ENCODE measurements at places on chromosomes 5 and 9.

- no peak for DNase-seq
These were observed 16.5 kb downstream of the ANGPTL2 start for GRCh38 chr9:127105805-127106465.

- no peak for DNase-seq
These were observed 46.3 kb downstream of the NACC2 start for GRCh38 chr9:136048560-136049411.

DNA sequence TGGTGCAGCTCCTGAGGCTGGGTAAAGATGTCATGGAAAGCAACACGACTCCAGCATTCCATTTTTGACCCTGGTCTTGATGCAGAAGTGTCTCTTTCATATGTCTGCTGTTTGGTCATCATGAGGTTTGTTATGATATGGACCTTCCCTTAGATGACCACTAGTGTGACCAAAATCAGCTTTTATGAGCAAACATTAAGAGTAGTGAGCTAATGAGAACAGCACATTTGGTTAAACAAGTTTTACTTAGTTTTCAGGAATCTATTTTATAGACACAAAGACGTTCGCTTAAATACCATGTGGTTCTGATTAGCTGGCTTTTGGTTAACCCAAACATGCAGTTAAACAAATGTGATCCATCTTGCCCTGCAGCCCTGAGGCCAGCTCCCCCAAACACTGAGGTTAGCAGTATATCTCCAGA lies 56.7 kb upstream of the ACTBL2 start:
- DNase-seq = no peak

GRCh38 chr5:121160591-121160990 lies 691.1 kb upstream of the FTMT start:
- no peak for DNase-seq

- no peak for DNase-seq
These were observed 111.6 kb downstream of the CACNA1B start for GRCh38 chr9:137989156-137989555.

- no peak for DNase-seq
These were observed 8.1 kb upstream of the IL17B start for GRCh38 chr5:149387081-149387631.

- no peak for DNase-seq
These were observed 10.7 kb upstream of the PRXL2C start for GRCh38 chr9:96665789-96666188.

DNA sequence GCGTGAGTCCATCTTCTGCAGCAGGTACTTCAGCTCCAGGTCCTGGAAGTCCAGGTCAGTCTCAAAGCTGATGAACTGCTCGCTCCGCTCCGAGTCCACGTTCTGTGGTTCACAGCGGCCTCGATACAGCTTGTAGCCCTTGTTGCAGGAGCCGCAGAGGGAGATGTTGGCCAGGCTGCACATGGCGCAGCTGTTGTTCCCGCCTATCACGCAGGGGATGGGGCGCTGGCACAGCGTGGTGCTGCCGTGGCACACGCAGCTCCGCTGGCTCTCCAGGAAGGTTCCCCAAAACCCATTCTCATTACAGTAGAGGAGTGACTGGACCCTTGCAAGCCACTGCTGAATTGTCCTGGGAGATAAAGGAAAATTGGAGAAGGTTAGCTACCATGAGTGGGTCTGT lies 201.4 kb downstream of the BRINP1 start:
- no peak for DNase-seq

DNA sequence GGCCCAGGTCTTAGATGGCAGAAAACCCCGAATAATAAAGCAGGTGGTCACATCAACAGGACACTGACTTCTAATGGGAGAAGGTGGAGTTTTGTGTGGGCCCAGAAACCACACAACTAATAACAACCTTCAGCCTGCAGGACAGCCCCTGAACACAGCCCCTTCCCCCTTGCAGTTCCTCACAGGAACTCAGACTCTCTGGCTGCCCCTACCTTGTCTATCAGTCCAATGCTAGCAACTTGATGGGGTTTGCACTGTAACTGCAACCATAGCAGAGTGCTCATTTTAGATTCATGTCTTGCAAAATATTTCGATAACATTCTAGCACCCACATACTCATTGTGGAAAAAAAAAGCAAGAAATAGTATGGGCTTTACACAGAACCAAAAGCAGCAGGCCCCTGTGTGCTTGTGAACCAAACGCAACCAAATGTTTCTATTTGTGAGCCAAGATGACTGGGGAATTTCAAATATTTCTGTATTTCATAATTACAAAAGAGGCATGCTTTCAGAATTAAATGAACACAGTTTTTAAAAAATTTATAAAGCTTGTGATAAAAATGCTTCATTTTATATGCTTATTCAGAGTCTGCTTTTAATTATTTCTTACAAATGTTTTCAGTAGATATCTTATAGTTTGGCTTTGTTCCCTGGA lies 62.7 kb upstream of the PDE4D start:
- DNase-seq = no peak

- DNase-seq = no peak
These were observed 215.6 kb downstream of the ACTL7B start for GRCh38 chr9:108640230-108640629.

- DNase-seq = no peak
These were observed 133.8 kb downstream of the LIFR start for GRCh38 chr5:38422622-38423021.

DNA sequence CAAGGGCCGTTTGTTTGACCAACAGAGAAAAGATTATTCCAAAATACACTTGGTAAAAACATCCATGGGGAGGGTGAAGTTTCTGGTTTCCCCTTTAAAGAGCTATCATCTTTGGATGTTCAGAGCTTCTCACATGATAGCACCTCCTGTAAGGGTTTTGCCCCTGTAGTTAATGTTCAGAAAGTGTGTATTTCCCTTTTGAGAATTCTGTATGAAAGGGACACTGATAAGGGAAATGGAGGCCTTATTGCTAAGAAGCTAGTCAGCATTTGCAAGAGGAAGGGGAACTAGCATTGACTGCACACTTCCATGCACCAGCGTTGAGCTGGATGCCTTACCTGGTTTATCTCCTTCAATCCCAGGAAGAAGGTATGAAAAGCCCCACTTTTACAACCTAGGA lies 31.5 kb upstream of the C5orf58 start:
- no peak for DNase-seq

- DNase-seq = no peak
These were observed 464.5 kb downstream of the CSNK1G3 start for GRCh38 chr5:123976379-123977033.

DNA sequence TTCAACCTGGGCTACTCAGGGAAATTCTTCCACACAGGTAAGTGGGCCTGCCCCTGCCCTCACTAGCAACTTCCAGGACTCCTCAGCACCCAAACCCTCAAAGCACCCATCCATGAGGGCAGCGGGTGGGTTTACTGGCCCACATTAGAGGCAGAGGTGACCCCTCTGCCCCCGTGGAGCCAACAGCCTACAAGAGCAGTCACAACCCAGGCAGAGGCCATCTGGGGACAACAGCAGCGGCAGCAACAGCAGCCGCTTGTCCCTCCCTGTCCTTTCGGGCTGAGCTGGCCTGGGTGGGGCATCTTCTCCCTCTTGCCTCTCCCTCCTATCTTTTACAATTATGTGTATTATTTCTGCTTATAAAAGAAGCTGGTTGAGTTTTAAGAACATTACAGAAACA lies 25.1 kb downstream of the NDST1 start:
- no peak for DNase-seq

DNA sequence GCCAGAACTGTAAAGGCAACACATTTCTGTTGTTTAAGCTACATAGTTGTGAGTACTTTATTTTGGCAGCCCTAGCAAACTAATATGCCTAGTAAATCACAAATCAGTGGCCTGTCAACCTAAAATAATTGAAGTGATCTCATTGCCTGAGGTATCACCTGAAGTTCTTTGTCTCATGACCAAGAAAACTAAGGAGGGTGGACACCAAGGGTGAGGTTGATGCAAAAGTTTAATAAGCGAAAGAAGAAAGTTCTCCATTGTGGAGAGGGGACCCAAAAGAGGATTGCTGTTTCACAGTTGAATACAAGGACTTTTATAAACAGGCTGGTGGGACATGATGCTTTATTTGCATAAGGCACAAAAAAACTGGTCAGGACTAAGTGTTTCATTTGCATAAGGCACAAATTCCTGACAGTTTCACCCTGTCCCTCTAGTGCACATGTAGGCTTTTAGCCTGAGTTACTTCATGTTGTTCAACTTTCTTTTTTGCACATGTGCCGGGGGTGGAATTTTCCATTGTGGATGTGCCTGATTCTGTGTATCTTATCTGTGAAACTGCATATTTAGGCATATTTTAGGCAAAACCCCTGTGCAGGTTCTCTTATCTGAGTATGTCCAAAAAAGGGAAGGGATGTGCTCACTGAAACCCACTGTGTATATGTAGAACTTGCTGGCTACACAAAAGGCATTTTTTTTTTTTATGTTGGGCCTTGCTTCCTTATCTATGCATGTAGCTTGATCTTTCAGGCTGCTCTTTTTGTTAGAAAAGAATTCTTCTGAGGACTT lies 108.6 kb upstream of the RAI14 start:
- no peak for DNase-seq

DNA sequence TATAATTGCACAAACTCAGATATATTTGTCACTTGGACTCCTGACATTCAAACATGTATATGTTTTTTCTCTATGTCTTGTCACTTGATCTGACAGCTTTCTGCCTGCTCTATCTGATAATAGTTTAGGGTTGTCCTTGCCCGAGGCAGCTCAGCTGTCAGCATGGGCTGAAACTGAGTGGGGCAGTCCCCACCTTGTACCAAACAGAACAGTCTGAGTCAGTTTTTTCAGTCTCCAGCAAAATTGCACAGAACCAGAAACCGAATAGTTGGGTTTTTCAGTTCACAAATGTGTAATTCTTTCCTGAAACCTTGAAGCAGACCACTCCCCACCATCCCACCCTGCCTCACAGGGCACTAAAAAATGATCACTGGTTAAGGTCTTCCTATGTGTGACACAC lies 9.5 kb upstream of the HAND1 start:
- no peak for DNase-seq

DNA sequence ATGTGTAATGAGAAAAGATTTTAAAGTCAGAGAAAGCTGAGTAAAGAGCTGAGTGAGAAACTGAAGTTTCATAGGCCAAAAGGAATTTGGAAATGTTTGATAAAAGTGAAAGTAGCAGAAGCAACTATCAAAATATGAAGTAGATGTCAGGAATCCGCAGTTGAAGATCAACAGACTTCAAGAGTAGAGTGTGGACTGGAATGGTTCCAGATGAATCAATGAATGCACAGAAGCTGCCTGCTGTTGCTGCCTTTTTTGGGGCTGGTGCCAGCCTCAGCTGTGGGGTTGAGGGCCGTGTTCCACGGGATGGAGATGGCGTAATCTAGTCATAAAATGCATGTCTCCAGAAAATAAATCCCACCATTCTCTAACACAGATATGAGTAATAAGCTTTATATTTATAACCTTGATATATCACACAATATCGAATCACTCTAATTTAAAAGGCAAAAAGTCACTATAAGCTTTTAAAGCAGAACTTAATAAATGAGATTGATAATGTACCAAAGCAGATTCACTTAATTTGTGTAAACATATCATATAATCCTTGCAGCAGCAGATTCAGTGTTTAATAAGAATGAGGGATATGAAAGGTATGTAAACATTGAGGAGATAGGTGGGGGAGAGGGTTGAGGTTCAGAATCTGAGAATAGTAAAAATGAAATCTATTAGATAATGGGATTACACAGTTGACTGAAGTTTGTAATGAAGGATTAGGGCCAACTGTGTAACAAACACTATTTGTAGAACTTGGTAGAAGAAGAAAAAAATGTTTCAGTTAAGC lies 652.3 kb upstream of the FTMT start:
- DNase-seq = no peak

DNA sequence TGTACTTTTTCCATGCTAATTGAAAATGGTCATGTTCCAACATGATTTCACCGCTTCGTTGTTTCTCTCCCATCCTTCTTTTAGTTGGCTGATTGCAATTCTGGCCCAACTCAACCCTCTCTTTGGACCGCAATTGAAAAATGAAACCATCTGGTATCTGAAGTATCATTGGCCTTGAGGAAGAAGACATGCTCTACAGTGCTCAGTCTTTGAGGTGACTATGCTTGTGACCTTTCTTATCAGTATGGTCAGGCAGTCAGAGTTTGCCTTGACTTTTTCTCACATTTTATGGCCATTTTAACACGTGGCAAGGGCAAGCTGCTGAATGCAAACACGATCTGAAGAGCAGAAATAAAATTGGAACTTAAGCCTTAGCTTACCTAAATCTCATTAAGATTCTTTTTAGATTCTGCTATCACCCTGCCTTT lies 36.0 kb upstream of the CREBRF start:
- no peak for DNase-seq

- DNase-seq = no peak
These were observed 59.9 kb upstream of the IL6ST start for GRCh38 chr5:56054666-56055065.

DNA sequence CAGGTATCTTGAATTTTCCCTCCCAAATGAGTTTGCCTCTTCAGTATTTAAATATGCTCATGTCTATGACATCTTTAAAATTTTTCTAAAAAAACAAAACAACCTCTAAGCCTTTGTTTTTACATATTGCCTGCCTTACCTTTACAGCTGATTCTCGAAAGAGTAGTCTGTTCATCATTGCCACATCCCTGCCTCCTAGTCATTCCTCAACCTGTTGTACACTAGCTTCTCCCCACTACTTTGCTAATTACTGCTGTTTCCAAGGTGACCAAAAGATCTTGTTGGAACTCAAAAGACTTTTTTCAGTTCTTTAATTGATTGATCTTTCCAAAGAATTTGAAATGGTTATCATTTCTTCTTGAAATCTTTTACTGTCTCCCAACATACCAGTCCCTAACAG lies 1.9 kb upstream of the NADK2 start:
- no peak for DNase-seq

DNA sequence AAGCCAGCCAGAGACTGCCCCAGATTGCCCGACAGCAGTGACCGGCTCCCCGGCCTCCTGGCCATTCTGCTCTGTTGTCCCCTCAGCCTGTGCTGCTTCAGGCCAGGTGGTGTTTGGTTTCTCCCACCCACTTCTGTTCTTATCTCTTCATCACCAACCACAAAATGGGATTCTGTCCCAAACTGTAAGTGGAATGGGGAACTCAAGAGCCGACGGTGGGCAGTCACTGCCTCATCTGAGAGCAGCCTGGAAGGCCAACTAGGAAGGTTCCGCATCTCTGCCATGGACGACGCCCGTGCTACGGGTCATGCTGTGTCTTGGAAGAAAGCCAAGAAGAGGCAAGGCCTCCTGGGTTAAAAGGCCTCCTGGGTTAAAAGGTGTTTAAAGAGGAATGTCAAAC lies 219.0 kb upstream of the PIK3R1 start:
- no peak for DNase-seq
